NCI-H2171 (cell line): ENCODE measurements at places on chromosomes 3 and 15.

- DNase-seq, result no peak
Observed at GRCh38 chr3:156803952-156804741, 22.0 kb upstream of the LEKR1 start.

GRCh38 chr3:4808637-4809036 lies 170.6 kb upstream of the BHLHE40 start:
- no peak for DNase-seq

GRCh38 chr3:146845361-146845760 lies 240.2 kb upstream of the PLSCR5 start:
- no peak for DNase-seq

DNA sequence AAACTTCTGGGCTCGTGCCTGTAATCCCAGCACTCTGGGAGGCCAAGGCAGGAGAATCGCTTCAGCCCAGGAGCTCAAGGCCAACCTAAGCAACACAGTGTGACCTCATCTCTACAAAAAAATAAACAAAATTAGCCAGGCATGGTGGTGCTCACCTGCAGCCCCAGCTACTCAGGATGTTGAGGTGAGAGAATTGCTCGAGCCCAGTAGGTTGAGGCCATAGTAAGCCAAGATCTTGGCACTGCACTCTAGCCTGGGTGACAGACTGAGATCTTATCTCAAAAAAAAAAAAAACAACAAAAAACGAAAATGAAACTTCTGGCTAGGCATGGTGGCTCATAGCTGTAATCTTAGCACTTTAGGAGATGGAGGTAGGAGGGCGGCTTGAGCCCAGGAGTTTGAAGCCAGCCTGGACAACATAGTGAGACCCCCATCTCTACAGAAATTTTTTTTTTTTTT lies 53.7 kb downstream of the PIK3CB start:
- peak; percentile 16 for DNase-seq

- no peak for DNase-seq
Observed at GRCh38 chr15:69854001-69854400, 243.7 kb downstream of the TLE3 start.

- no peak for DNase-seq
Observed at GRCh38 chr15:64667736-64668161, 107.6 kb downstream of the RBPMS2 start.

DNA sequence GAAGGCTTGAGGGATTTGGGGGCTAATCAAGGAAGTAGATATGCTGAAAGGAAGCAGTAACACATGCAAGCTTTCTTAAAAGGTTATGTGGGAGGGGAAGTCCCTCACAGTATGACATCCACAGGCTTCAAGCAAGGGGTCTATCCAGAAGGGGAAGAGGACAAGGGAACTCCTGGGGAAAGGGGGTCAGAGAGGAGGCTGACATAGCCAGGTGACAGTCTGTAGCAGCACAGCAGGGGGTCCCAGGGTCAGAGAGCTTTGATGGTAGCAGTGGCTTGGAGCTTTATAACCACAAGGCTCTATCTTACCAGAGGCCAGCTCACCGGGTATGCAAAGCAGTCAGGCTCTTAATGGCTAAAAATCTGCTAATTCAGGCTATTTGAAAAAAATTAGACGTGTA lies 150.6 kb upstream of the NSMCE3 start:
- DNase-seq, result no peak

- no peak for DNase-seq
Observed at GRCh38 chr15:44729408-44730127, 6.8 kb upstream of the TRIM69 start.
